ENCODE measurements at places on chromosomes 3 and 15.

GRCh38 chr3:157204431-157204830 lies 44.5 kb upstream of the CCNL1 start:
- peak; percentile 3 for DNase-seq

DNA sequence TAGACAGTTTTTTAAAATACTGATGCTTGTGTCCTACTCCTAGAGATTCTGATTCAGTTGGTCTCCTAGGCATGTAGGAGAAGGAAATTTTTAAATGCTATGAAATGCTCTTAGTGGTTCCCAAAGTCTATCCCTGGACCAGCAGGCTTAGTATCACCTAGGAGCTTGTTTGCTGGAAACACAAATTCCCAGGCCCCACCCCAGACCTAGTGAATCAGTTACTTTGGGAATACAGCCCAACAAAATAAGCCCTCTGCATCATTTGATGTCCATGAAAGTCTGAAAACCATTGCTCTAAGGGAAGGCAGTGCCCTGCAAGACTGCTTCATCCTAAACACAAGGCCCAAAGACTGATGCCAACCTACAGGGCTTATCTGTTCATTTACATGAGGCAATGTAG lies 36.3 kb downstream of the CCNL1 start:
- no peak for DNase-seq

- no peak for DNase-seq
Measured at GRCh38 chr15:69075440-69075839, 60.9 kb downstream of the NOX5 start.

DNA sequence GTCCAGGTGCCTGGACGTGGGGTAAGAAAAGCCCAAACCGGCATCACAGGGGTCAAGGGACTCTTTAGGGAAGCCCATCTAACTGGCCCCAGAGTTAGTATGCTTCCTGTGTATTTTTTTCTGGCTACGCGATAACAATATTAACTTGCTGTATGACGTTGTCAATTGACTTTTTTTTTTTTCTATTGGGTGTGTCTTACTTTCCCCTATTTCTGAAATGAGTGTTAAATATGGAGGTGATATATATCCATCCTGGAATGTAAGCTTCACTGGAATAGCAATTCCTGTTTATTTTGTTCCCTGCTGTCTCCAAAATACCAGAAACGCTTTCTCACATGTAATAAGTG lies 598 bp upstream of the GMNC start:
- DNase-seq: no peak

GRCh38 chr3:16768956-16769355 lies 115.8 kb upstream of the PLCL2 start:
- peak; percentile 3 for DNase-seq

DNA sequence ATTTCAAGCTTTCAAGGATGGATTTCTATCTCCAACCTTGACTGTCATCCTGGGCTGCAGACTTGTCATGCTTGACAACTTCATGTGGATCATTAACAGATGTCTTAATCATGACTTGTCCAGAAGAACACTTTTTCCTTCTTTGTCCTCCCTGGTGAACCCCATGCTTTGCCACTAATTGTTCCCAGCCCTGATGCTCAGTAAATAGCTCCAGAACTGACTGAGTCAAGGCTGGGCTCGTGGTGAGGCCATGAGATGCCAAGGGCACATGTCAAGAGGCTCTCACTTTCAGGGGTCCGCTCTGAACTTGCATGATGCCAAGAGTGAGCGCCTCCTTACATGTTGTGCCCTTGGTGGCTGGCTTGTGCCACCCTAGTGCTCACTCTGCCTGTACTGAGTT lies 48.9 kb upstream of the KY start:
- DNase-seq: no peak

DNA sequence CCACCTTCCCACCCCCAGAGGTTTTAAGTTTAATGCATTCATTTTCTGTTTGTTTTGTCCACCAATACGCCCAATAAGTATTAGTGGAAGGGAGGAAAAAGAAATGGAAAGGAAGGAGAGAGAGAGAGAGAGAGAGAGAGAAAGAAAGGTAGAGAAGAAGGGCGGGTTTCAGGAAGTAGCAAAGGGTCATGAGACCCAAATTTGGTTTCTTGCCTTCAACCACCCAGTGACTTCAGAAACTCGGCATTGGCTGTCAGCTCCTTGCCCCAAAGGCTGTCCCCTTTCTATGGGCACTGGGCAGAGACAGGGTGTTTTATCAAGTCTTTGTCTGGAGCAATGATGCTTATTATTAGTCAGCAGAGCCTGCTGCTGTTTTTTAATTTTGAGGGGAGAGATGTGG lies 13.5 kb upstream of the NR1D2 start:
- no peak for DNase-seq
